Stromal cell of bone marrow (primary cell): ENCODE measurements at places on chromosomes 4 and X.

DNA sequence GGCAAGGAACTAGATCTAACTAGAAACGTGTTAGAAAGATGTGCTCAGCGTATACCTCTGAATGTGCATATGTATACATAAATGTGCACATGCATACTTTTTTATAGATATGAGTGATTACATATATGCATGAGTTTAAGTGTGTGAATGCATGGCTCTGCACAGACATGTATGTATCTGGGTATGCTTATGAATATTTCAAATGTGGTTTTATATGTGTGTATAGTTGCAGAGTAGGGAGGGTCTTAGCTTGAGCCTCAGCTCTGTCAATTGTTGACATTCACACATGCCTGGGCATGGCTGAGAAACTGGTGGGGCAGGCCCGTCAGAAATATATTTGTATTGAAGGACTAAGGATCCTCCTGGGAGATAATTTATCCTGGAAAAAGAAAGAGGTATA lies 31.1 kb downstream of the RAP2C start:
- DNase-seq = no peak

- no peak for DNase-seq
These were observed 22.4 kb downstream of the TMEM33 start for GRCh38 chr4:41957634-41958033.

- no peak for DNase-seq
These were observed 131.5 kb upstream of the LDB2 start for GRCh38 chr4:17029964-17030363.

- peak; percentile 78 for DNase-seq
These were observed 153.3 kb downstream of the LDB2 start for GRCh38 chr4:16745009-16745635.

- DNase-seq = no peak
These were observed 43.3 kb upstream of the GALNT7 start for GRCh38 chr4:173125216-173125812.

DNA sequence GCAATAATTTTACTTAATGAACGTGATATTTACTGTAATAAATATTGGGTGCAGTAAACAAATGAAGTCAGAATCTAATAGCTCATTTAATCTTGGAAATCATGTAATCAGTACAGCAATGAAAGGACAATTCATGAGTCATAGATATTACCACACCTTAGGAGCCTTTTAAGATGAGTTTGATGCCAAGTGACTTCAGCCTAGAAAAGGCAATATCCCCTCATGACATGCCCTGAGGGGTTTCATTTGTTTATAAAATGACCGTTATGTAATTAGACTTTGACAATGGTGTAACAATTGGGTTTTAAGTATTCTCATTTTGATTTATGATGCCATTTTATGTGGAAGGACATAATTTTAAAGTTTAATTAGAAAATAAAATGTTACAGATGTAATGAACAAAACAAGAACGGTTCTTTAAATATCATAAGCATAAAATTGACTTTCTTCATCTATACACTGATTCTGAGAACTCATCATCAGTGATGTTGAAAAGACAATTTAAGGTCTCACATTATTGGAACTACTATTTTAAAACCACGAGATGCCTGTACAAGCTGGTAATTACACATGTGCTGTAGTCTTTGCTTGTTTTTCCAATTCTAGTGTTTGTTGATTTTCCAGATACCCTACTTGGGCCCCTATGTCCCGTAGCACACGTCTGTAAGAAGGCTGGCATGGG lies 5.0 kb downstream of the FGF2 start:
- DNase-seq = no peak

- DNase-seq = no peak
These were observed 675 bp downstream of the L1CAM start for GRCh38 chrX:153885208-153885787.

- no peak for DNase-seq
These were observed 40.8 kb upstream of the DHRSX start for GRCh38 chrX:2541603-2542002.

DNA sequence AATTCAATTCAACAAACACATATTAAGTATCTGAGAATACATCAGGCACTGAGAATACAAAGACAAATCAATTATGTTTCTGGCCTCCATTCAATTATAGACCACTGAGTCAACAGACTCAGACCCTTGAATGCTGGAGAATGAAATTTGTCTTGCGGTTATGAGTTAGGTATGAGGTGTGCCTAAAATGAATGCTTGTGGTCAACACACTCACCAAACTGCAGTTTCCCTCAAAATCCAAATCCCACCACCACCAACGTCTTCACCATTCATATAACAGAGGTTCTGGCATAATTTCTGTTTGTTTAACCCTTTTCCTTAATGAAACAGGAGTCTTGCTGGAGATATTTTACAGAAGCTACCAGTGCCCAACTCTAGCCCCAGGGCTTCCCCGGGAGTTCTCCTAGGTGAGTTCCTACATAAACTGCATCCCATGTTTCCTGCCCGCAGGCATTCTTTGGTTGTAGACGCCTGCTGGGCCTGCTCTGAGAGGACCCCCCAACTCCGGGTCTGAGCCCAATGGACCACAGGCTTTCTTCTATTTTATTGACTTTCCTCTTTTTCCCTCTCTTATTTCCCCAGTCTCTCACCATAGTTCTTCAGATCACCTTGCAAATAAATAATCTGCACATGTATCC lies 119.2 kb downstream of the DDX53 start:
- no peak for DNase-seq

- DNase-seq = no peak
These were observed 644.7 kb upstream of the BOD1L1 start for GRCh38 chr4:14272206-14272605.

DNA sequence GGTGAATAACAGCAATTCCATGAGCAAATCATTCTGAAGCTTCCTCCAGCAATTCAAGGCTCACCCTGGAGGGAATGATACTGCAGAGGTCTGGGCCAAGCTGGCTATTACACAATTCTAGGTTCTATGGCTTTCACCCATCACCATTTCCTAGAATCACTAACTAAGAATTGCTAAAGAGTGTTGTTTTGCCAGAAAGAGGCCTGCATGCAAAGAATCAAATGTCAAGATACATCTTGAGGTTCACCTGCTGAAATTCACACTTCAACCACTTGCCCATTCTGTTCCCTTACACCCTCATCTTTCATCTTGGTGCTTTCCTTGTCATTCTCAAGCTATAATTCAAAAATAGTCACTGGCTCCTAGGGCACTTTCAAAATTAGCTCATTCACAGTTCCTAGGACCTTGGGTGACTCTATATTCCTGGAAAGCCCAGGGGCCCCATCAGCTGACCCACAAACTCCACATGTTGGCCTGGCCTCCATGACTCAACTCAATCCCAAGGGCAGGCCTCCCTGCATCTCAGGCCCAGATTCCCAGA lies 7.0 kb downstream of the APBB2 start:
- DNase-seq = peak; percentile 54

- DNase-seq = no peak
These were observed 2.1 kb downstream of the NDNF start for GRCh38 chr4:121070274-121070673.

- DNase-seq = no peak
These were observed 121.3 kb downstream of the EGF start for GRCh38 chr4:110034026-110034393.
